ENCODE measurements at places on chromosomes 6 and 20.

- DNase-seq = no peak
Measured at GRCh38 chr6:132388291-132388690, 13.0 kb downstream of the MOXD1 start.

DNA sequence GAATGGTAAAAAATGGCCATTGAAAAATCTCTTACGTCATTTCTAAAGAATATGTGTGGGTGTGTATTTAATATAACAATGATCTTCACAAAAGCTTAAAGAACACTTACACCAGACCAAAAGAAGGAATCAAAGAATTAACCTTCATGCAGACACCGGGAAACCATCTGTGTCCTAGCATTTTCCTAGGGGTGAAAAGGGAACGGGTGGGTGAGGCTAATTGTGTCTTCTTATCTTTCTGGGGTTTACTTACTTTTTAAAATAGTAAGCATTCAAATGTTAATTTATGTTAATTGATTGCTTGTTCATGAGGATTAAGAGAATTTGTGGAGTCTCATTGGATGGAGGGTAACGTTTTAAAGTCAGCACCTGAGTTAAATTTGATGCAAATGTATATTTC, 47.5 kb downstream of the BMP2 start:
- no peak for DNase-seq

- DNase-seq = no peak
Measured at GRCh38 chr6:114989279-114989964, 646.6 kb upstream of the HS3ST5 start.

DNA sequence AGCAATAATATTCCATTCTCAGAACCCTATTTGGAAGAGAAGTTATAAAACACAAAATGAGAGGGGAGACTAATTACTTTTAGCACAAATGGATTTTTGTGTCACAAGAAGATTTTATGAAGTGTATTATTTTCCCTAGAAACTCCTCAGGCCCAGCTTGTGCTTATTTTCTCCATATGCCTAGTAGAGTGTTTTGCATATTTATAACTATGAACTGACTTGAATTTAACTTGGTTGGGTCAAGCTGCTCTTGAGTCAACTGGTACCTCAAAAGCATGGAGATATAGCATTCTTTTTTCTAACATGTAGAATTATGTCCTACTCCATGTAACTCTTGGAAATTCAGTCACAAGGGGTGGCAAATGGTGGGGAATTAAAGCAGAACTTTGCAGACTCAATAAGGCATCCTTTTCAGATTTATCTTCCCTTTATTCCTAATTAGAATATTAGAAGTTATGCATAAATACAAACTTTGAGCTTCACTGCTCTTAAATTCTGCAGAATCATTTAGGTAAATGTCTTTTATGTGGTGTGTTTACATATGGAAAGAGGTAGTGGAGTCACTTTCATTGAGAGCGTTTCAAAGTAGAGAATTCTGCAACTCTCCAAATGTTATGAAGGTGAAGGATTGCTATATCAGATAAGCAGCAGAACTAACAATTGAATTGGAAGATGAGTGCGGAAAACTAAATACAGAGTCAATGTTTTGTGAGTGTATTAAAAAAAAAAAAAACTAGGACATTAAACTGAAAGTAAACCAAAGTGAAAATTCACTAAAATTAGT, 19.1 kb upstream of the CCN2 start:
- DNase-seq = no peak

DNA sequence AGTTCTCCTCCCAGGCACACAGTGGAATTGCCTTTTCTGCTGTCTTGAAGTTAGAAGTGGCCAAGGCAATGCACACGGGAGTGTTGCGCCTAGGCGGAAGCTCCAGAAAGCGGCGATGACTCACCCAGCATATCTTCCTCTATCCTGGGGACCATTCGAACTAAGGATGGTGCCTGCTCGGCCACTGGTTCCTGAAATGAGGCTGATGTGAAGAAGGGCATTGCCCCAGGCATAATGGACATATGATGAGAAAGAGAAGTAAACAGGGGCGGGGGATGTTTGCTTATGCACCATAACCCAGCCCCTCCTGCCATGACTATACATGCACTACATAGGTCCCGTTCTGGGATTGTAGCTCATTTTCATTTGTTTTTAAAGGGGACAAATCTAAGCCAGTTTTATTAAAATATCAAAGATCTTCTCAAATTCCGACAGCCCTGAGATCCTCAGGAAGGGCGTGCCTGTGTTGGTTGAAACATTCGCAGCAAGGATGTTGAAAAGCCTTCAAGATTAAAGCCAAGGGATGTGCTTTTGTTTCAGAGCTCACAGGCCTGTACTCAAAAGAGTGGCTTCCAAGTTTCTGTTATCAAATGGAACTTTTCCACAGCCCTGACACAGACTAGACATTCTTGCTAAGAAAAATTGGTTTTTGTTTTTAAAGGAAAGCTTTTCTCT, 218.5 kb downstream of the LY86 start:
- no peak for DNase-seq

DNA sequence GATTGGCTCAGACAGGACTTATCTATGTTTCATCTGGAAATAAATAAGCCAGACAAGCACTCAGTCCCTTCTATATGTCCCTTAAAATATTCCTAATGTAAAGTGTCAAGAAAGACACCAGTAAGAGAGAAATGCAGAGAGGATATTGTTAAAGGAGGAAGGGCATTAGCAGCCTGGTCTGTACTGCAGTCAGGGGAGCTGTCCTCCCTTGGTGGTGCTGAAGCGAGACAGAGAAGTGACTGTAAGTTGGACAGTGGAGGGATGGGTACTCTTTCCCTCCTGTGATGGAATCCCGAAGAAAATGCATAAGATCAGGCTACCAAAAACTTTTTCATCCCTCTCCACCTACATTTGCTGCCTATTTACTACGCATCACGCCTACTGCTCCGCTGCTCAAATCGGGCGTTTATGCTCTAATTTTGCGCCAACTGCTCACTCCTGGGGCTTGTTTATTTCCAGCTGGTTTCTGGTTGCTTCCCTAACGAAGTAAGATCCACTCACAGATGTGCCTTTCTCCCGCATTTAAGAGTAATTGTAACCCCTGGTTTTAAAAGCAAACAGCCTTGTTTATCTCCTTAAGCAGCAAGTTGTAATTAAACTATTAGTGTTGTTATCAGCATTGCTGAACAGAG, 35.2 kb downstream of the PHACTR1 start:
- no peak for DNase-seq

GRCh38 chr6:106452628-106453027, 92.1 kb downstream of the CRYBG1 start:
- no peak for DNase-seq

GRCh38 chr6:132671295-132671694, 12.3 kb upstream of the TAAR1 start:
- no peak for DNase-seq

- DNase-seq = no peak
Measured at GRCh38 chr6:167396068-167396658, 71.3 kb downstream of the TTLL2 start.
